ENCODE measurements at places on chromosomes 11 and 22.

DNA sequence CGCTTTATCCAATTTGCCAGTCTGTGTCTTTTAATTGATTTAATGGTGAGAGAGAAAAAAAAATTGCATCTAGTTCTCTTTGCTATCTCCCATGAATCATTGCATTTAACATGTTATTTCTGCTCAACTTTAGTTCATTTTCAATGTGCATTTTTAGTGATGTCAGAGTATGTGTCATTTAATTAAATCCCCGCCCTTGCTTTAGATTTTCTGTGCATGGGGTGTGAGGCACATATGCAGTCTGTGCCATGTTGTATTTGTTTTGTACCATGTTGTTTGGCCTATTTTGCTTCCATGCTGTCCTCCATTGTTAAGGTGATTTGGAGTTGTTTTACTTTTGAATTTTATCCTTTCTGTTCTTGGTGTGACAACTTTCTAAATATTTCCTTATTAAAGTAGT, 8.3 kb upstream of the NCR3LG1 start:
- no peak for DNase-seq

- no peak for DNase-seq
Observed at GRCh38 chr11:119709638-119710346, 19.2 kb downstream of the NECTIN1 start.

- no peak for DNase-seq
Observed at GRCh38 chr11:211741-212140, 4.2 kb downstream of the RIC8A start.

GRCh38 chr22:20868025-20868962, 9.5 kb downstream of the SNAP29 start:
- no peak for DNase-seq

DNA sequence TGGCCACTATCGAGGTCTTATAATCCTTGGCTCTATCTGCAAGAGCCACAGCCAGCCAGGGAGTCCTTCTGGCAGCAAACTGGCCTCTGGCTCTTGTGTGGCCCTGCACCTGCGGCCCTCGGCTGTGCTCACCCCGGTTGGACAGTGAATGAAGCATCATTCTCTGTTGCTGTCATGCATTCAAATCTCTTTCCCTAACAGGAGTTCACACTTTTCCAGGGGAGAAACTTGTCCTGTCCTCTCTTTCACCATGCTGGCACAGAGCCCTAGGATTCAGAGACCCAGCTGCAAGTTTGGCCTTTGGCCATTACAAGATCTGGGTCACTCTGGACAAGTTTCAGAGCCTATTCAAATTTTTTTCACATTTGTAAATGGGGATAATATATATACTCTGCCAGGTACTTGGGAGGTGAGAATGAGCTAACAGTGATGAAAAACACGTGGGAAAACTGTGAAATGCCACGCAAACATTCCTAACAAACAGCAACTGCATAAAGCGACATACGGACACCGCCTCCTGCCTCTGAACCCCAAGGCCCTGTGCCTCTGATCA, 34.2 kb downstream of the TMEM184B start:
- no peak for DNase-seq

DNA sequence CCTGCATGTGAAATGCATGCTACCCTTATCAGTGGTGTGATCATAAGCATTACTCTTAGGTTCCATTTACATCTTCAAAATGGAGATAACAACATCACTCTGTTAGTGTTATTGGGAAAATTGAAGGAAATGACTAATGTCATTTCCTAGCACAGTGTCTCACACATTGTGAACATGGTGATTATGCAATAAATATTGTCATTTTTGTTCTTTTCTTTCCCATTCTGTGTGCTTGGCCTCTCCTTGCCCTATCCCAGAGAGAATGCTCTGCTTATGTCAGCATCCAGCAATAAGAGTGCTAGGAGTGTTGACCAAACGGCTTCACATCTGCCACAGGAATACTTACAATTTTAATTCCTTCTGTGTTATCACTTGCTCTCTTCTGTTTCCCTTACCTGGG, 1024.1 kb upstream of the CCDC90B start:
- DNase-seq, result no peak

DNA sequence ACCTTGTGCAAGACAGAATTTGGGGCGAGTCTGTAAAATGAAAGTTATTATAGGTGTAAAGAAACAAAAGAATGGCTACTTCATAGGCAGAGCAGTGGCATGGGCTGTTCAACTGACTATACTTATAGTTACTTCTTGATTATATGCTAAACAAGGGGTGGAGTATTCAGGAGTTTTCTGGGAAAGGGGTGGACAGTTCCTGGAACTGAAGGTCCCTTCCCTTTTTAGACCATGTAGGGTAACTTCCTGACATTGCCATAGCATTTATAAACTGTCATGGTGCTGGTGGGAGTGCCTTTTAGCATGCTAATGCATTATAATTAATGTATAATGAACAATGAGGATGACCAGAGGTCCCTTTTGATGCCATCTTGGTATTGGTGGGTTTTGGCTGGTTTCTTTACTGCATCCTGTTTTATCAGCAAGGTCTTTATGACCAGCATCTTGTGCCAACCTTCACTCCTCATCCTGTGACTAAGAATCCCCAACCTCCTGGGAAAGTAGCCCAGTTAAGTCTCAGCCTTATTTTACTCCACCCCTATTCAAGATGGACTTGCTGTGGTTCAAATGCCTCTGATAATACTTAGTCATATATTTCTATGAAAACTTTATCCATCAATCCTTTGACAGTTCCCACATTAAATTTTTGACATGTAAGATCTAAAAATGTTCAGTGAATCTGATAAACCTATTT, 118.6 kb downstream of the ARHGAP42 start:
- no peak for DNase-seq

DNA sequence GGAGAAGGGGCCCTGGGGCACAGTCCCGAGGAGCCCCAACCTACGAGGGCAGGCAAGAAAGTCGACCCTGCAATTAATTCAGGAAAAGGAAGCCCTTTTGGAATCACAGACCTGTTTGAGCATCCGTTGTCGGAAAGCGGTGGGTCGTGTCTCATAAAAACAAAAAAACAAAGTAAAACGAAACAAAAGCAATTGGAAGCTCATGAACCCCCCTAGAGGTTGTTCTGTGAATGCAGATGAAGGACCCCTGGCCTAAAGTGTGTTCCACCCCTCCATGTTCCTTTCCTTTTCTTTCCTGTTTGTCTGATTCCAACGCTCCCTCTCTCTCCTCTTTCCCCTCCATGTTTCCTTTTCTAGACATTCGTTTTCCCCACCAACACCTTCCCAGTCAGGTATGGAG, 203.7 kb downstream of the GRIK4 start:
- no peak for DNase-seq

DNA sequence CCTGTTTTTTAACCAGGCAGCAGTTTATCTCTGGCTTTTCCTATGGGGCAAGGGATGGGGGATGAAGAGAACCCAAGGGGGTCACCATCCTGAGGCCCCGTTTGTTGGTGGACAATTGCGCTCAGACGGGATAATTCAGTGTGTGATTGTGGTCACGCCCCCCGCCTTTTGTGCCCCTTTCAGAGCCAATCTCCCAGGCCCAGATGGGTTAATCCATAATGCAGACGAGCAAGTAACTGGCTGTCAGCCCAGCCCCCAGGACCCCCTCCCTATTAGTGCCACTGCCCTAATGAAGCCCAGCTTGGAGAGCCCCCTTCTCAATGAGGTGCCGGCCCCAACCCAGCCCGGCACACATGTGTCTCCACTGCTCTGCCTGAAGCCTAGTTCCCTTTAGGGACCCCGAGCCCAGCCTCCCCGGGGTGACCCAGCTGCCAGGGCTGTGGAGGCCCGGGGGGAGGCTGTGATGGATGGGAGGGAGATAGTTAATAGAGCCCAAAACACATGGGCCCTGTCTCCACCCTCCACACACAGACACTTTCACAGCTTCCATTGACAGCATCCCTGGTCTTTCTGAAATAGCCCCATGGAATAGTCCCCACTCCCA, 19.1 kb upstream of the ROBO3 start:
- DNase-seq, result no peak

DNA sequence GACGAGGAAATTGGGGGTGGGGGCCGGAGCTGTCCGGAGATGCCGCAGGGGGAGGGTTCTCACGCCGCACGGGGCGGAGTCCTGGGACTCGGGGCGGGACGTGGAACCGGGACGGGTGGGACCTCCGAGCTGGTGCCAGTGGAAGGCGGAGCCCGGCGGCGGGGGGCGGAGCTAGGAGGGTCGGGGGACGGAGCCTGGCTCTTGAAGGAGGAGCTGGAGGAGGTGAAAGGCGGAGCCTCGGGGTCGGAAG, 271 bp downstream of the FKBP2 start:
- peak; percentile 100 for DNase-seq

DNA sequence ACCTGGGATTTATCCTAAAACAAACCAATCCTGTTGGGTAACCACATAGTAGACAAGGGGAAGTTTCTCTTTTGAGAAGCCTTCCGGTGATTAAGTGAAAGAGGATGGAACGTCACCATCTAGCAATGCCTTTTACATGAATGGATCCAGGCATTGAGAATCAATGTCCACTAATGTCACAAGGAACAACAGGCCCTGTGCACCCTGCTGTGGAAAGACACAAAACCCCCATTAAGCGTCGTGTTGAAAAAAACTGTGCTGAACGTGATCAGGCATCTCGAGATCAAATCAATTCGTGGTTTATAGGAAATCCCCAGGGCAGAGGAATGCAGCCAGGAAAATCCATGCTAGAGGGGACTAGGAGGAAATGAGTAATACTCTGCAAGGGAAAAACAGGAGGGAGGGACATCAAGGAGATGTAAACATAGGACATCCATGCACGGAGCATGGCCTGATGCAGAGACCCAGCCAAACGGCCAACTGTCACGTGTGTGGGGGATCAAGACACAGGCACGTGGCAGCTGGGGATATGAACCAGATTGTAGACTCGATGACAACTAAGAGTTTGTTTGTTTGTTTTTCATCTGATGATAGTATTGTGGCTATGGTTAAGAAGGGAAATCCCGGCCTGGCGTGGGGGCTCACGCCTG, 38.6 kb upstream of the CARS1 start:
- DNase-seq, result no peak

GRCh38 chr22:50219800-50220602, 19.2 kb downstream of the SELENOO start:
- DNase-seq, result no peak

- peak; percentile 21 for DNase-seq
Observed at GRCh38 chr11:108224911-108225786, 2.3 kb downstream of the ATM start.

DNA sequence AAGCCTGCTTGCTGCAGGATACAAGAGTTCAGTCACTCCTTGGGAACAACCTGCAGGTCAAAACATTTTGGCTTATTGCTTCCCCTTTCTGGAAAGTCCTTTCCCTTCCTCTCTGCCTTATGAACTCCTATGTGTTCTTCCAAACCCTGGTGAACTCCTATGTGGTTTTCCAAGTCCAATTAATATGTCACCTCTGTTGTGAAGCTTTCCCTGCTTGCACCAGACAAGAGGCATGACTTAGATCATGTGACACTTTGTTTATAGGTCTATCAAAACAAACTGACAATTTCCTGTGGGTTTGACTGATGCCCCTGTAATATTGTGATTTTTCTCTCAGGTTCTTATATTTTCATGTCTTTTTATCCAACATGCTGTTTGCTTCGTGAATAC, 64.2 kb downstream of the ENDOD1 start:
- DNase-seq, result no peak

DNA sequence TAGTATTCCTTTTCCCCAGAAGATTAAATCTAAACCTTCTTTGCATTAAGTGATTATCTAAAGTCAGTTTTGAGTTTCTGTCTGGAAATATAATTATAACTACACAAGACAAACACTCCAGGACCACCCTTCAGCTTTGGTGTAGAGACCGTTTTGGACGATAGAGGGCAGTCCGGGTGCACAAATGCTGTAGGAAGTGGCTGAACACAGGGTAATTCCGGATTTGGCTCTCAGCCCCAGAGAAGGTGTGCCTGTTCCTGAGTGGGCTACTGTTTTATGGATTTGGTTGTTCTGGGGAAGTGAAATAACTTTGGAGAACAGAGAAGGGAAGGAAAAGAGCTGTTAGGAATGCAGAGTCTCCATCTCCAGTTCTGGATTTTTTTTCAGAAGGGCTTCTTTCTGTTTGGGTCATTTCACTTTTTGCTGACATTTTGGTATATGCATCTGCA, 14.8 kb downstream of the EXT2 start:
- DNase-seq, result peak; percentile 37

- no peak for DNase-seq
Observed at GRCh38 chr11:73757598-73757997, 3.3 kb downstream of the RAB6A start.

DNA sequence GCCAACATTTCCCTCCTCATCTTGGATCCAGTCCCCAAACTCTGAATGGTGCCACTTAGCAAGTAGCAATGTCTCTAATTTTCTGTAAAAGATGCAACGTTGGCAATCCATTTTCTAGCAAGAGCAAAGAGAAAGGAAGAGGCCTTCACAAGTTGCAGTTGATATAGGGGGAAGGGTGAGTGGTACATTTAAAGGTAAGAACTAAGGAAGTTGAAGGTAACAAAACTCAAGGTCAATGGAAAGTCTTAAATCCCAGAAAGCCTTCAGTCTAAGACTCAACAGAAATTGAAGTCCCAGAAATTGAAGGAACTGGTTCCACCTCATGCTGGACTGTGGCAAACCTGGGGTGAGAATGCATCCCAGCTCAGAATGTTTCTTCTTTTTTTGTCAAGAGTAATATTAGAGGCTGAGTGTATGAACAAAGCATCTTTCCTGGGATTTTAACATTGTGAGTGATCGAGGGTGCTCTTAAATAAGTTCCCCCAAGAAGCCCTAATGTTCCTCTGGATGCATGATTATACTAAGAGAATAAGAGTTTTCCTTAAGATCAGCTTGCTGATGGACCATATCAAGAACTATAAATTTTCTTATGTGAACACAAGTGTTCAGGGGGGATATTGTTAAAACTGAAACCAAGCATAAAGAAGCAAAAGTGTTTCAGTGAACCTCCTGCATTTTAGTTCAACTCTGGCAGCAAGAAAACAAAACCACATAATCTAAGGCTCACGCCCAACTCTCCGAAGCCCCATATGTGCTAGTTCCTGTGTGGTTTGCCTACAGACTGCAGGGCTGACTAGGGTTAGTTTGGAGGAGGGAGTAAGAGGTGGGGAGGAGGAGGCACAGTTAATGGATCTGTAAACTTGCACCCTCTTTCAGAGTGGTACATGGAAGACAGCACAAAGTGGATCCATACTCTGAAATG, at the start of gene GRAP2:
TSS of gene GRAP2 (plus strand) at position 779 of the 922 bp plus-strand sequence. CDS start 46,023 bp downstream, outside the sequence.
- no peak for DNase-seq

- DNase-seq, result peak; percentile 67
Observed at GRCh38 chr22:23182309-23183060, 2.2 kb downstream of the BCR start.
